Activated naive CD4-positive, alpha-beta T cell (primary cell): ENCODE measurements at places on chromosomes 6 and 20.

DNA sequence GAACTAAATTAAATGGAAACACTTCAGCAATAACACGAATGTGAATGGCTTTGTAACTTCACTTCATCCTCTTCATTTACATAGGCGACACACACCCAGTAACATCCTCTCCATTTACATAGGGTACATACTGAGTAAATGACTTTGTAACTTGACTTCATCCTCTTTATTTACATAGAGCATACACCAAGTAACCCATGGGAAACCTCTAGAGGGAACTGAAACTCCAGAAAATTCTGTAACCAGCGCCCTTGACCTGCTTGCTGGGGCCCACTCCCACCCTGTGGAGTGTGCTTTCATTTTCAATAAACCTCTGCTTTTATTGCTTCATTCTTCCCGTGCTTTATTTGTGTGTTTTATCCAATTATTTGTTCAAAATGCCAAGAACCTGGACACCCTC lies 81.6 kb upstream of the OPRM1 start:
- DNase-seq, result no peak

- DNase-seq, result no peak
These were observed 1.6 kb downstream of the POLR1H start for GRCh38 chr6:30062471-30063178.

- no peak for DNase-seq
These were observed 110.2 kb downstream of the TBXT start for GRCh38 chr6:166057431-166057830.

DNA sequence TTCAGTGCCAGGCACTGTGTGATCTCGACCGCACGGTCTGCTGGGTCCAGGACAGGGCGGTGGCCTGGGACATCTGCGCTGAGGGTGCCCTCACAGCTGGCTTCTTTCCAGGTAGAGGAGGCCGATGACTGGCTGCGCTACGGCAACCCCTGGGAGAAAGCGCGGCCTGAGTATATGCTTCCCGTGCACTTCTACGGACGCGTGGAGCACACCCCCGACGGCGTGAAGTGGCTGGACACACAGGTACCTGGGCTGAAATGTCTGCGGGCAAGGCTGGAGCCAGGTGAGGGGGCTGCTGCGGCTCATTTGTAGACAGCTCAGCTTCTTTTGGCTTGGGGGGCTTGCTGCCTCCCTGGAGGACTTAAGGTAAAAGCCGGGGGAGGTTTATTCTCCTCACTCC lies 26.6 kb downstream of the PYGB start:
- DNase-seq, result no peak

GRCh38 chr6:20198775-20199174 lies 13.5 kb downstream of the MBOAT1 start:
- no peak for DNase-seq

- DNase-seq, result no peak
These were observed 127.0 kb downstream of the PACRG start for GRCh38 chr6:162854734-162855191.

- DNase-seq, result no peak
These were observed 40.9 kb downstream of the ALDH8A1 start for GRCh38 chr6:134908906-134909516.

DNA sequence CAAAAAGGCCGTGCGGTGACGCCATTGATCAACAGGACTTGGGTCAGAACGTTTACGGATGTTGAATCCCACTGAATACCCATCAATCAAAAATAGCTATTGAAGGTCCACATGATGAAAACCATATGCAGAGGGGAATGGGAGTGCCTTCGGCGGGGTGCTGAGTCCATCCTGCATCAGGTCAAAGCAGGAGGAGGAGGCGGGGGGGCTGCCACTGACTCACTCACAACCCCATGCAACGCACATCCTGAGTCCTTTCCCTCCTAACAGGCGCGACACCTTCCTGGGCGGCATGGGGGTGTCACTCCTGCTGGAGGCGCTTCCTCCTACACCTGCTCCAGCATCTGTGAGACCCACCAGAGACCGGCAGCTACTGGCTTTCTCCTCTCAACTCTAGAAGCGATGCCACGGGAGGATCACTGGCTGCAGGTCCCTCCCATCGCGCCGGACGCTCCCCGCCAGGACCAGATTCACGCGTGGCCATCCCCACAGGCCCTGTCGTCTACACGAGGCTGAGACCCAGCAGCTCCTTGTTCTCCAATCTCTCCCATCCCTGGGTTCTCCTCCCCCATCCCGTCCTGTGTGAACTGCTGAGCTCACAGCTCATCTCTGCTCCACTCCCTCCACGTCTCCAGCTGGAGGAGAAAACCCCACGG lies 170.6 kb upstream of the THBS2 start:
- no peak for DNase-seq

GRCh38 chr20:35616465-35617396 lies 1.1 kb downstream of the SPAG4 start:
- DNase-seq, result no peak
